HFFc6 (cell line): ENCODE measurements at places on chromosomes 2 and 18. TPM values are rescaled to one million over a fixed set of nuclear protein-coding genes. Genes with fewer than 3 reads are reported as not detected.

- peak; percentile 96 for DNase-seq
Observed at GRCh38 chr2:46073540-46074046, 223.6 kb upstream of the EPAS1 start.

- DNase-seq = peak; percentile 83
Observed at GRCh38 chr2:203814661-203815540, 52.7 kb upstream of the CTLA4 start.

GRCh38 chr2:13607139-13607538 lies 890.4 kb downstream of the TRIB2 start:
- no peak for DNase-seq

GRCh38 chr2:26730549-26731344 lies 33.3 kb upstream of the SLC35F6 start:
- no peak for DNase-seq

- DNase-seq = no peak
Observed at GRCh38 chr18:26637324-26637723, 89.0 kb upstream of the KCTD1 start.

The TM4SF20 gene
- total RNA-seq = 0.16 to 0.21 TPM in 2 of 3 replicates, not detected in the other

DNA sequence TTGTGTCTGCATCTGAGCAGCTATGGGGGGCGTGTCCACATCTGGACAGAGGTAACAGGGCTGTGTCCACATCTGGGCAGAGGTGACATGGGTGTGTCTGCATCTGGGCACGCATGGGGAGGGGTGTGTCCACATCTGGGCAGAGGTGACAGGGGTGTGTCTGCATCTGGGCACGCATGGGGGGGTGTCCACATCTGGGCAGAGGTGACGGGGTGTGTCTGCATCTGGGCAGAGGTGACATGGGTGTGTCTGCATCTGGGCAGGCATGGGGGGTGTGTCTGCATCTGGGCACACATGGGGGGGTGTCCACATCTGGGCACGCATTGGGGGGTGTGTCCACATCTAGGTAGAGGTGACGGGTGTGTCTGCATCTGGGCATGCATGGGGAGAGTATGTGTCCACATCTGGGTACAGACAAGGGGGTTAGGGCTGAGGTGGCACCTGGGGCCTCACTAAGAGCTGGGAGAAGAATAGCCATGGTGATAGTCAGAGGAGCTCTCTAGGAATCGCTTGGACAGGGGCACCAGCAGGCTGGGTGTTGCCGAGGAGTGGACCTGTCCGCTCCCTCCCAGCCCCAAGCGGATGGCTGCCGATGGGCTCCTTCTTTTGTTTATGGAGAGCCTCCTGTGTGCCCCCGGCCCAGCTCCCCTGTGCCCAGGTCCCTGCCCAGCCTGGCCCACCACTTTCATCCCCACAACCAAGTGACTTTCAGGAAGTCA lies 177.8 kb downstream of the EIPR1 start:
- no peak for DNase-seq

DNA sequence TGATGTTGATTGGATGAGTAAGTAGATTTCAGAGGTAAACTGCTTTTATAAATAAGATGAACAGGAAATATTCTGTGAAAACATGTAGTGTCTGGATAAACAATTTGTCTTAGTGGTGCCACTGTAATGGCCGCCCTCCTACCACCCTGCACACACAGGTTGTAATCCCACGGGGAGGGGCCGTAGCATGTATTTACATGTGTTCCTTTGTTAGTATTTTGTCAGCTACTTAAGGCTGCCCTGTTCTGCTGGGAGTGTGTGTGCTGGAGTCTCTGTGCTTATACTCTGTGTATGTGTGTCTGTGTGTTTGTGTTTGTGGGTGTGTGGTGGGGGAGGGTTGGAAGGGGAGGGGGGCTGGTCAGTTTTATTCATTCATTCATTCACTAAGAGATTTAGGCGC lies 5.1 kb downstream of the TSHZ1 start:
- DNase-seq = no peak

DNA sequence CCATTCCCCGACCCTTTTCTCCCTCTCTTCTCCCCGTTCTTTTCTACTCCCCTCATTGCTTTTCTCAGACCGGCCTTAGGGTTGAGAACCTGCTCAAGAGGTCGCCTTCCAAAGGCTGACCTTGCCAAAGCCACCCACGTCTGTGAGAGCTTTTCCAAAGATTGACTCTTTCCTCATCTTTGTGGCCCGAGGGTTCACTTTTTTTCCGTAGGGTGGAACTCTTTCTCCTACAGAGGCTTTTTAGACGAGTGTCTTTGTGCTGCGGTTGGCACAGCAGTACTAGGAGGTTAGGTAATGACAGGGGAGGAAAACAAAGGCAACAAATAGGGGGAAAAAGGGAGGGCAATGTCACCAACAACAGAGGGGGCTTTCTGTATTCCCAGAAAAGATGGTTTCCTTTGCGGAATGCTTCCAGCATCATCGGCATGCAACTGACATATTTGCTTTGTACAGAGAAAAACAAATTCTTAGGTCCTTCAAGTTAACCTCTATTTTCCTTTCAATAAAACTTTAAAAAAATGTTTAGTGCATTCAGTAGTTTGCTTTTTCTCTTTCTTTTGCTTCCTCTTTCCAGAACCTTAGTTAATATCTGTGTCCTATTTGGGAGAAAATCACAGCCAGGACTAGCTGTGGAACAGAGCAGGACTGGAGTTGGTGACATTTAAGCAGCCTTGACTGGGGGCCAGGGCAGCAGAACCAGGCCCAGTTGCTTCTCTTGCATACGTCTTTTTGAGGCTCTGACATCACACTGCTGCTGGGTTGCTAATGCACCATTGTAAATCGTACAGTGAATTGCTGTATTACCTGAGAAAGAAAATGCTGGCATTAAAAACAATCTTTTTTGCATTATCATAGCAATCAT lies 188.1 kb upstream of the FANCL start:
- no peak for DNase-seq
